AG20443 (cell line): ENCODE measurements at places on chromosomes 1 and 21.
A peak's percentile ranks its signal among the peaks of the same experiment; 100 is the strongest.

GRCh38 chr1:9822897-9823692 lies 670 bp downstream of the CLSTN1 start:
- DNase-seq: peak; percentile 45

DNA sequence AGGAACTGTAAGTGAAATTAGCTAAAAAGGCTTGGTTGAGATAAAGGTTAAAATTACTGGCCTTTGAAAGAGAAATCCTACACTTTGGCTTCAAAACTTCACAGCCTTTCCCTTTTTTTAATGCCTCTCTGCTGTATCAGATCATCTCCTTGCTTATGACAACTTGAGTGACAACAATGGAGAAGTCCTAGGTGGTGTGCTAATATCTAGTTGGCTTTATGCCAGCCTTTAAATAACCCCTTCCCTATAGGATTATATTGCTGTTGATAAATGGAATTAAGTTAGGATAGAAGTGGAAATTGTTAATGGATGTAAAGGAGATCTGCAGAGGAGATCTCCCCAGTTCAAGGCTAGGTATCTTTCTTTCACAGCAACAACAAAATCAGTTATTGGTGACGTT lies 130.2 kb upstream of the ATP1B1 start:
- DNase-seq: no peak

DNA sequence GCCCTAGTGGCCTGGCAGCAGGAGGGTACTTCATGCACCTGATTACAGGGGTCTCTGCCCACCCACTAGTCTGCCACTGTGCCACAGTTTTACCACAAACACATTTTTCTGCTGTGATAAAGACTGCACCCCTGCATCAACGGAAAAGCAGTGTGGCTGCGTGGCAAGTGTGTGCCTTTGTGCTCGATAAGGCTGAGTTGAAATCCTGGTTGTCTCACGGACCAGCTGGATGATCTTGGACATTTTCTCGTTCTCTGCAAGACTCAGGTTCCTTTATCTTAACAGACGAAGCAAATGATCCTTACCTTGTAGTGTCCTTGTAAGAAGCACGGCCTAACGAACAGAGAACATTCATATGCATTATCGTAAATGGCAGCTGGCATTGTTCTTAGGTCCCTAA lies 10.2 kb downstream of the GRHL3 start:
- no peak for DNase-seq

- no peak for DNase-seq
Observed at GRCh38 chr1:183816110-183816509, 11.2 kb downstream of the RGL1 start.

DNA sequence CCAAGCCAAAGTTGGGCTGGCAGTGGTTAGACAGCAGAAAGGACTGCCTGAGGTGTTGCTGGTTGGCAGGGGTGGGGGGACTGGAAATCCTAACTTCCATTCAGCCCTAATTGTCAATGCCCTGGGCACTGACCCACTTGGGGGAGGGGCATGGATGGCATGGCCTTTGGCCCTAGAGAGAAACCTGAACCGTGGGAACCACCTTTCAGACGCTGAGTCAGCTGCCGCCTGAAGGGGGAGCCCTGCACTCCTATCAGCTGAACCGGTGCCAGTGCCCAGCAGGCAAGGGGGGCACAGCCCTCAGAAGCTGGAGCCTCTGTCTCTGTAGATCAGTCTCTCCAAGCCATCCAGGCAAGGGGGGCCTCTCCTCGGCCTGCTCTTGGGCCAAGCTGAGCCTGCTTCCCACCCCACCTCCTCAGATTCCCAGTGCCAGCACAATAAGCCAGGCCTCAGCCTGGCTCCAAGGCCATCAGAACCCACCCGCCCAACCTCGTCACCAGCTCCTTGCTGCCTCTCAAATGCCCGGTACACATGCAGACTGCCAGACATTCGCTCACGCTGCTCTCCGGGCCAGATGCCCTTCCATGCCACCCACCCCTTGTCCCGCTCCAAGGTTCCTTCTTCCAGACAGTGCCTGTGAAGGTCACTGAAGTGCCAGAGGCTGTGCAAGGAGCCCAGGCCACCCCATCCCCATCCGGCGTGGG lies 11.6 kb downstream of the TINAGL1 start:
- DNase-seq: peak; percentile 77

DNA sequence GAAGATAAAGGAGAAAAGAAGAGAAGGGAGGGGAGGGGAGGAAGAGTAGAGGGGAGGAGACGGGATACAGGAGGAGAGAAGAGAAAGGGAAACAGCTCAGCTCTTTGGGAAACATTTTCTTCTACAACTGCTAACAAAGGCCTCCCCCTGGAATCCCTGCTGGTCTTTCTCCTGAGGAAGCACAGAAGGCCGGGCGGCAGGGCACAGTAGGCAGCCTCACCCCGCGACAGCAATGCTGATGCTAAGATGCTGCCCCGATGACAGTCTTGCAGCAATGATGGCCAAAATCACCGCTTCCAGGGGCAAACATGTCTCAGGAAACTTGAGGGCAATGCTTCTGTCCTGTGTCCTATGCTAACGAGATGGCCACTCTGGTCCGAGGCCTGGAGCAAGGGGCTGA lies 5.2 kb downstream of the KIAA2013 start:
- no peak for DNase-seq

DNA sequence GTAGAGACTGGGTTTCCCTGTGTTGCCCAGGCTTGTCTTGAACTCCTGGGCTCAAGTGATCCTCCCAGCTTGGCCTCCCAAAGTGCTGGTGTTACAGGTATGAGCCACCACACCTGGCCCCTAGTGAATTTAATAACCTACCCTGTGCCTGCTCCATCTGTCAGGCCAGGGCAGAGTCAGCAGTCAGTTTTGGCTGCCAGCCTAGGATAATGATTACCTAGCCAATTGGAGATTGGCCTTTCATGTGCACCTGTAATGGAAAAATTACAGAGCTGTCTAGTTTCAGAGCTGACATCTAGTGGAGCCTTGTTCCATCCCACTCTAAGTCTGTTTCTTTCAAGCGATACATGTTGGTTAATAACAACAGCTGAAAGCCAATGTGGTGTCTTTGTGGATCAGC lies 92.0 kb downstream of the DIRAS3 start:
- DNase-seq: no peak

GRCh38 chr1:25631750-25632485 lies 15.3 kb downstream of the MAN1C1 start:
- no peak for DNase-seq

- peak; percentile 26 for DNase-seq
Observed at GRCh38 chr1:88800382-88801051, 90.8 kb downstream of the GTF2B start.

DNA sequence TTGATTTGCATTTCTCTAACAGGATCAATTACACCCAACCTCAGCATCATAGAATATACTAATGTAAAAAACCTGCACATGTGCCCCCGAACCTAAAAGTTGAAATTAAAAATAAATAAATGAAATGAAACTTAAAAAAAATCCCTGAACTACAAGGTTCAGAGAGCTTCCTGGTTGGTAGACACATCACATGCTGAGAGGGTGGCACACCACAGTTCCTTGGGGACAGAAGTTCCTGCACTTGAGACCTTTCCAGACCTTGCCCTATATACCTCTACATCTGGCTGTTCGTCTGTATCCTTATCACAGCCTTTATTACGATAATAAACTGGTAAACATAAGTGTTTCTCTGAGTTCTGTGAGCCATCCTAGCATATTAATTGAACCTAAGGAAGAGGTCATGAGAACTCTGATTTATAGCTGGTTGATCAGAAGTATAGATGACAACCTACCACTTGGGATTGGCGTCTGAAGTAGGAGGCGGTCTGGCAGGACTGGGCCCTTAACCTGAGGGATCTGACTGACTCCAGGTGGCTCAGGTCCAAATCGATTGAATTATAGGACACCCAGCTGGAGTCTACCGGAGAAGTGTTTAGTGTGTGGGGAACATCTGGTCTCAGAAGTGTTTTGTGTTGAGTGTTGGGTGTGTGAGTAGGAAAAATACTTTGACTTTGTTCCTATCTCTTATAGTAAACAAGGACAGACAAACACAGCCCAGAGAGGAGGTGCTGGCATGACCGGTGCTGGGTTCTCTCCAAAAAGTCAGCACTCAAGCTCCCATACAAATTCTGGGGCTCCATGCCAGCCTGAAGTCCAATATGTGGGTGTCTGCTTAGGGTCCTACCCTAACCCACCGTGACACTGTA lies 19.0 kb downstream of the C1orf115 start:
- DNase-seq: no peak

- DNase-seq: peak; percentile 48
Observed at GRCh38 chr1:41454406-41454805, 30.1 kb downstream of the EDN2 start.

DNA sequence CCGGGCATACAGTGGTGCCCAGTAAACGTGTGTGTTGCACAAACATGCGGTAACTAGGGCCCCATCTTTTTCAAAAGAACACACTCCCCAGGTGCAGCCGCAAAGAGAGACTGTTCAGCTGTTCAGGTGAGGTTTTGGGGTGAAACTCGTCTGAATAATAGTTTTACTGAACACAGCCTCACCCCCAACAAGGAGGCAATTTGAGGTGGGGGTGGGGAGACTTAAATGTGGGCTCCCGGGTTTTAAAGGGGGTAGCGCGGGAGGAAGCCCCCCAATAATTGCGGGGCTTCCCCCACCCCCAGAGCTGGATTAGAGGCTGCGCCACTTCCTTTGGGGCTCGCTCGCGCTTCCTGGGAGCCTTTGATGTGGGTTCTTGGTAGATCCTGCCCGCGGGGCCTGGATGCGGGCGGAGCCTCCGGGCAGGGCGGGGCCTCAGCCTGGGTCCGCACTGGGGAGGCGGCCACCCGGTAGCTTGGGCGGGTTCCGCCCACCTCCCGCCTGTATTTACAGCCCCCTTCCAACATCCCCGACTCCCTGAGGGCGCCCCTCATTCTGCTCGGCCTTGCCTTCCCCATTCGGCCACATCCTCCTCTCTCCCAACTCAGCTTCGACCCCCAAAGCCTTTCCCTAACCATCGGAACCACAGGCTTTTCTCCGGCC lies 6.4 kb upstream of the EPHA2 start:
- no peak for DNase-seq

- DNase-seq: no peak
Observed at GRCh38 chr1:89870998-89871397, 50.2 kb downstream of the LRRC8D start.

DNA sequence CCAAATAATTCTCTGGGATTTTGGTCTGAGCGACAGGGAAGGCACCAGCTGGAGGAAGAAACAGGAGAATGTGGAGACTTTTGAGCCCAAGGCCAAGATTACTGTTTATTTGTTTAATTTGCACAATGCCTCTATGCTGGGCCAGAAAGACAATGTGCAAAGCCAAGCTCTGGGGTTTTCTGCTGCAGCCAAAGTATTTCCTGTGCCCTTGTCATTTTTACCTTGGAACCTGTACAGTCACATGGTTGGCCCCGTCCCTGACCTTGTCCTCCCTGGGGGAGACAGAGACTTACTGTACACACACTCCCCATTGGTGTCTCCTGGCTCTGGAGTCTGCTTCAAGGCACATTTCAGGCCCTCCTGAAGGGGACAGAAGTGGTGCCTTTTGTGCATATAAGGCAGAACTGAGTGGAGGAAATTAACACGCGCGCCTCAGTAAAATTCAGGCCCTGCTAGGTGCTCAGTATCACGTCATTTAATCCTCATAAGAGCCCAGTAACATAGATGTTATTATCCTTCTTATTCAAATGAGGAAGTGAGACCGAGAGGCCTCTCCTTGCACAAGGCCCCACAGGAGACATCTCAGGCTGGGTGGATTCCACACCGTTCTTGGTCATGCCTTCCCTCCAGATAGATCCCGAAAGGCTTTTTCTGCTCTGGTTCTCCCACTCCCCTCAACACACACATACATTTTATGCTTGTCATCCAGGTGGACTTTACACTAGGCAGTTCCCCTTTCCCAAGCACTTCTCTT lies 21.1 kb downstream of the C1orf115 start:
- no peak for DNase-seq

DNA sequence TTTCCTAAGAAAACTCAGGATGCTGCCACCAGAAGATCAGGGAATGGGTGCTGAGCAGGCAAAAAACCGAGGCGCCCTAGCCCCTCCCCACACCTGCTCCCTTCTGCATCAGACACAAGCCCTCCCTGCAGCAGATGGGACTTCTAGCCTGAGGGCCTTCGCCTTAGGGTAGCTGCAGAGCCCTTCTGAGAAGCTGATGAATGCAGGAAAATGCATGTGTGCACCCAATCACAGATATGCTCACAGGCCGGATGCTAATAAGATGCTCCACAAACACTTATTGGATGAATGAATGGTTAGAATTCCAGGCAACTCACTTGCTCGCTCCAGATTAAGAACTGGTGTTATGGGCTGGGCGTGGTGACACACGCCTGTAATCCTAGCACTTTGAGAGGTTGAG lies 6.8 kb upstream of the C1orf210 start:
- DNase-seq: no peak

- peak; percentile 76 for DNase-seq
Observed at GRCh38 chr1:15760520-15761211, 2.1 kb downstream of the FBLIM1 start.

DNA sequence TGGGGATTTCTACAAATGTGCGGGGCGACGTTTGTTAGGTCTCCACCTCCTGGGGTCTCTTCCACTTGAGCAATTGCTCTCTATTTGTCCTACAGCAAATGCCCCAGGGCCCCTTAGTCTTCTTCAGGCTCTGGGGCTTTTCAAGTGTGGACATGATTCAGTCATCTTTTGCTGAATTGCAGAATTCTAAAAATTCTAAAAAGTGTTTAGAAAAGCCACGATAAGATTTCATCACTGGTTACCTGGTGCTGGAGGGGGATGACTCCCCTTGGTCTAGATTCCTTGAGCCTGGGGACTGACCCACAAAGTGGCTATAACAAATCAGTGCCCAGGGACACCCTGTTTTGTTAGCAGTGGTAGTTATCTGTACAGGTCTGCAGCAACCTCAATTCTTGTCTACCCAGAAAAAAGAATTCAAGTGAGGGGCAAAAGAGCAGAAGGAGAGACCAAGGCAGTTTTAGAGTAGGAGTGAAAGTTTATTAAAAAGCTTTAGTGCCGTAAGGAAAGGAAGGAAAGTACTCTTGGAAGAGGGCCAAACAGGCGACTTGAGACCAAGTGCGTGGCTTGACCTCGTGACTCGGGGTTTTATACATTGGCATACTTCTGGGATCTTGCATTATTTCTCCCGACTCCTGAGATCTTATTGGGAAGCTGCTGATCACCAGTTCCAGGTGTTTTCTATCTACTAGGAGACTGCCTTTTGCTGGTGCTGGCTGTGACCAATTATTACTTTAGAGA lies 25.2 kb downstream of the PROK1 start:
- no peak for DNase-seq

- no peak for DNase-seq
Observed at GRCh38 chr1:188350104-188350503, 1521.4 kb downstream of the PLA2G4A start.

DNA sequence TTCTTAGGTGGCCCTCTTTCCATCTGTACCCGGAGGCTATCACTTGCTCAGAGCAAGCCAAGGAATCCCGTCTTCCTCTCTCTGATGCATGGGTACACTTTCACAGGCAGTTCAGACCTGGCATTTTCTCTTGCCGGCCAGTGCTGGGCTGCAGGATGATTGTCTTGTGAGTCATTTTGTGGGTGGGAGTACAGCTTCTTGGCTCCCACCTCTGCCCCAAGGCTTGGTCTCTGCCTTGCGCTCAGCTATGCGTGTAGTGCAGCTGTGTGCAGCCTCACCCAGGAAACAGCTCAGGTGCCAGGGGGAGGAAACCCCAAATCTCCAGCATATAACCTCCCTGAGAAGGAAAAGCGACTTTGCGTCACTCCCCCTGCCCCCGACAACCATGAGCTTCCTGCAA lies 3.9 kb upstream of the AJAP1 start:
- no peak for DNase-seq
